Suppressor macrophage (primary cell): ENCODE measurements at places on chromosomes 4 and X.

GRCh38 chr4:176011529-176011928, 54.1 kb upstream of the WDR17 start:
- DNase-seq: no peak

DNA sequence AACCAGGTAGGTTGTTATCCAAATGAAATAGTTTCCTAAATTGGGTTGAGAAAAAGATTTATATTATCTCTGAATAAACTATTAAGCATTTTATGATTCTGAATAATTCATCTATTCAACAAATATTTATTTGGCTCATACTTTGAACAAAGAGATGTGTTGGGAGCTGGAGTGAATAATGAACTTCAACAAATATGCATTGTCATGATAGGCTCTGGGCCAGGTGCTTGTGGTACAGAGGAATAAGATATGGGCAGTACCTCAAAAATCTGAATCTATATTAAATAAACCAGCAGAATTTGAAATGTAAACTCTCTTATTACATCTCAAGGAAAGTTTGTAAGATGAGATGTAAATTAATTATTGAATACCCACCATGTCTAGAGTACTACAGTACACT, 75.7 kb upstream of the DCLK2 start:
- no peak for DNase-seq

DNA sequence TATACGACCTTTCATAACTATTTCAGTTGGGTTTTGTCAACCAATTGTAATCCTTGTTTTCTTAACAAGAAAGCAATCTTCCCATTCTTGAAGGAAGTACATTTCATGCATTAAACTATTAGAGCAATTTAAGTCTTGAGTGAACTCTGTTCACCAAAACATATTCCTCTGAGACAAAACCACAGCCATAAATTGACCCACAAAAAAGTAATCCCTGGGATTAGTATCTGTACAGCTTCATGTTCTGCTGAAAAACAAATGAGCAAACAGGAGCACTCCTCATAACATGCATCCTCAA, 207.0 kb upstream of the PDE5A start:
- DNase-seq: no peak

GRCh38 chr4:40769266-40769665, 19.5 kb downstream of the NSUN7 start:
- DNase-seq: no peak

DNA sequence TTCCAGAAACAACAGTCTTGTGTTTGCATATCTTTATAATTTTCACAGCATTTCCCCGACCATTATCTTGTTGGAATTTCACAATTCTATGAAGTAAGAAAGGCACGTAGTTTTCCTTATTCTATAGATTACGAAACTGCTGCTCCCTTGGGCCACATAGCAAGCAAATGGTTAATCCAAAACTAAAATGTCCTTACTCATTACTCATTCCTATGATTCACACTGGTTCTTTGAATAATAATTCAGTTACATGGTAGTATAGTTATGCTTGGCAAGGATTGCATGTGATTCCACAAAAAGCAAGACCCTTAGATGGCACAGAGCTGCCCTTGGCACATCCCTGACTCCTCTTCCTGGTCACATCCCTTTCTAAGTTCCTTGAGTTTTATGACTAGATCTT, 51.2 kb downstream of the OR13H1 start:
- DNase-seq: no peak

DNA sequence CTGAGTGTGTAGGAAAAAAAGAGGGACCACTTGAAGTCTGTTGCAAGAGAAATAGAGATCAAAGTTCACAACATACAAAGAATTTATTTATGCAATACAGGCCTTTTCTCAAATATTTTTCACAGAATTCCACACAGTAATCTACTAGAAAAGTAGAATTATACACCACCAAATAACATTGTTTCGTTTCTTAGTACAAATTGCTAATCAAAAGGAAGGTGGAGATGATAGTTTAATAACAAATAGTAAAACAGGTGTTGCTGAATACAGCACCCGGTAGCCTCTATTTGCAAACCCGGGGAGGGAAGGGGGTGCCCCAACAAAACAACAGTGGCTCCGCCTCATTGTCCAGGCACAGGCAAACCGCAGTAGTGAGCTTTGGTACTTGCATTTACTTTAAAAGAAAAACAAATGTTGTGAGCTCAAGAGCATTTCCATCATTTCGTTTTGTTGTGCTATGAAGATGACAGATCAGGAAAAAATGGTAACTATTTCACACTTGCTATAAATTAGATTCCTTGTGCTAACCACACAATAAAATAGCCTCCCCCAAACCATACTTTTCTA, 186.4 kb downstream of the DCLK2 start:
- DNase-seq: no peak

GRCh38 chr4:177403746-177404145, 38.5 kb downstream of the AGA start:
- no peak for DNase-seq

GRCh38 chrX:129760155-129760554, 19.6 kb upstream of the SASH3 start:
- no peak for DNase-seq

DNA sequence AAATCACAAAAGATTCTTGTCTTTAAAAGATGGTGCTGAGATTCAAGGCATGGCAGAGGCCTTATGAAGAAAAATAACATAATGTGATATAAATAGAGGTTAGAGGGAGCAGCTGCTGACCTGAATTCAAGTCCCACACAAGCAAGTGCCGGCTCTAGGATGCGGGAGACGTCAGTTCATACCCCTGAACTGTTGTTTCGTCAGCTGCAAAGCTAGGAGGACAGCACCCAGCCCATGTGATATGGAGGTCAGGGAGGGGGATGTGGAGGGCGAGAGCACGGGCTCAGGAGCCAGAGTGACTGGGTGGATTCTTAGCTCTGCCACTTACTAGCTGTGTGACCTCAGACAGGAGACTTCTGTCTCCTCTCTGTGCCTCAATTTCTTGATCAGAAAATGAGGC, 77.9 kb downstream of the JAKMIP1 start:
- DNase-seq: no peak

- peak; percentile 3 for DNase-seq
Measured at GRCh38 chr4:159273141-159273438, 170.2 kb downstream of the RAPGEF2 start.

DNA sequence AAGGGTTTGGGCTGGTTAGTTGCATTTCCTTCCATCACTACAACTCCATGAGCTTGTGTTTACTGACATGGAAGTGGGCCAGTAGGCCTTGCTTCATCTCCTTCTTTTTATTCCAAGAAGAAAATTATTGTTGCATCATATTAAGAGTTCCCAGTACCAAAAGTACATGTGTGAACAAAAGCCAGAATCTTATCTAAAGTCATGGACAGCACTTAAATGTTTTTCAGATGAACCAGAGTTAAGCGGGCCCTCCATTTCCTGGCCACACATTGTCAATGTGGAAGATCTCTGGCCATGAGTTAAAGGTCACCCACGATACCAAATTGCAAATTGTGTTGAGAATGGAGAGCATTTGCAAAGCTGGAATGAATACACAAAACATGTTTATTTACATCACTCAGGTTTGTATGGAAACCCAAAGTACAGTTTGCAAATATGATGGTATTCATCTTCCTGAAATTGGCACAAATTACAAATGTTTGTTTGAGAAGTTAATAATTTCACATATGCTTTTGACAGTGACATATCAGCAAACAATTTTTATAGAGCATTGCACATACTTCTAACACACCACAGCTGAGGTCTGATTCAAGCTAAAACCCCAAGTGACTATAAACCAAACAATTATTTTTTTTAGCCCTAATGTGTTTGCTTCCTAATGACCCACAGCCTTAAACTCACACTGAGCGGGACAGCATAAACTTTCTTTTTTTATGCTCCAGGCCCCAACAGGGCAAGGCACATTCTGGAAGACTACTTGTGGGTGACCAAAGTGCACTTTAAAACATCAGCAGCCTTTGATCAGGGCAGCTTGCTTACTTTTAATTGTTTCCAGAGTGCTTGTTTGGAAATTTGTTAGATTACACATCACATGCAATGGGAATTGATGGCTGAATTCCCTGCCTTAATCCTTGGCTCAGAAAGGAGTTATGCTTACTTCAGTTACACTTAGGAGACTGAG, 502.9 kb upstream of the SLIT2 start:
- no peak for DNase-seq

- DNase-seq: no peak
Measured at GRCh38 chrX:115571712-115572111, 10.7 kb downstream of the PLS3 start.

GRCh38 chr4:184959309-184959708, 59.0 kb upstream of the HELT start:
- DNase-seq: peak; percentile 37

DNA sequence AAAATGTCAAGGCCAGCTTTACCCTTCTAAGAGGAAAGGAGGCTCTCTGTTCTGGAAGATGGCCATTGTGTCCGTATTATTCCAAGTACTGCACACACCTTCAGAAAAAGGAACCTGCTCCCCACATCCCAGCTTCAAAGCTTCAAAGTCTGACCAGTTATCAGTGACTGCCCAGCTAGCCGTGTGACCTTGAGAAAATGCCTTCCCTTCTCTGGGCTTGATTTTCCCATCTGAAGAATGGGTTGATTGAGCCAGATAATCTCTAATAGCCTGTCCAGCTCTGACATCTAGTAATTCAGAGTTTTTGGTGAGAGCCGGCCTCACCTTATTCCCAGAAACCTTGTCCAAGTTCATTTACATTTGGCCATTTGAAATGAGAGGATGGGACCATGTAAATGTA, 3.0 kb downstream of the LONRF3 start:
- DNase-seq: no peak

- DNase-seq: no peak
Measured at GRCh38 chr4:183599284-183599683, 59.7 kb downstream of the RWDD4 start.

DNA sequence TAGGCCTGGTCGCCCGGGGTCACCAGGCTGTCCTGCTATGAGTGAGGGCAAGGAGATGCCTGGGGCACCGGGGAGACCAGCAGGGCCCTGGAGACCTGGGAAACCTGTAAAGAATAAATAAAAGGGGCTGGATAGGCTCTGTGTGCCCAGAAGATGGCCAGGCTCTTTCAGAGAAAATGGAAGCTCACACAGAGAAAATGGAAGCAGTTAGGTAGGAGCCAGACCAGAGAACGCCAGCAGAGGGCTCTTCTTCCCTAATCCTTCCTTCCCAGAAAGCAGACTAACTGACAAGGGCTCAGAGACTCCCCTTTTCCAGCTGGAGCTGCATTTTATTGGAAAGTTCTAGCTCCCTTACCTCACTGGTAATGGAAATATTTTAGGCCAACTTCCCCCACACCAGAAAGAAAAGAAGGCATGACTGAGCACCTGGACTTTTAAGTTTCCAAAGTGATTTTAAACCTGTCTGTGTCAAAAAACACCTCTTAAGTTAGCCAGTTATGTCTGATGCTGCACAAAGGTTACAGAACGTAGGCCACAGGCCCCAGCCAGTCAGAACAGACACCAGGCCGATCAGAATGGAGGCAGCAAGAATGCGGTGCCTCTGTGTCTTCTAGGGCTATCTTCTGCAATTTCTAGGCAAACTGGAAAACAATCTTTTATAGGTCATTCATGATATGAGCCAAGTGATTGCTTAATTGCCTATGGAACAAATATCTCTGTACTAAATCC, 74.0 kb downstream of the ATG4A start:
- no peak for DNase-seq

DNA sequence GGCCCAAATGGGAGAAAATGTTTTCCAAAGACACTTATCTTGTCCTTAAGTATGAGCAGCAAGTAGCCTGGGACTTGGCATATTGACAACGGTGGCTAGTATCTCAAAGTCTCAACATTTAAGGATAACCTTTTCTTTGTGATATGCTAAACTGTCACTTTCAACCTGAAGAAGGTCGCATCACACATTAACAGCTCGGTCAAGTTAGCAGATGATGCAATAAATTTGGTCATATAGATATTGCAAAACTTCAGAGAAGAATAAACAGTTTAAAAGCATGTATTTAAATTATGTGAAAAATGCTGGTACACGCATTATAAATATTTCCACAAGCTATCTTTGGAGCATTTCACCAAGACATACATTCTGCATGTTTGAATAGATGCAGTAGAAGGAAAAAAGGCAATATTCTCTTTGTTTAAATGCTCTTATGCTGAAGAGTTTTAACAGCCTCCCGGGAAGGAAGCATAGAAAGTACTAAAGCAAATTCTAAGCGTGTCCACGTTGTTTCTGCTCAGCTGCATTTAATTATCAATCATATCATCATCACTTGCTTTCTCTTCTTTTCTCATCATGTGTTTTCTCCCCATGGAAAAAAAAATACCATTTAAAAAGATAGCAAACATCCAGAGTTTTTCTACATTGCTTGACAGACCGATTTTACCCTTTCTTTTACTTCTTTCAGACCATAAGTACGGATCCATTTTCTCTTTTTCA, 24.2 kb downstream of the ARHGAP6 start:
- DNase-seq: no peak

DNA sequence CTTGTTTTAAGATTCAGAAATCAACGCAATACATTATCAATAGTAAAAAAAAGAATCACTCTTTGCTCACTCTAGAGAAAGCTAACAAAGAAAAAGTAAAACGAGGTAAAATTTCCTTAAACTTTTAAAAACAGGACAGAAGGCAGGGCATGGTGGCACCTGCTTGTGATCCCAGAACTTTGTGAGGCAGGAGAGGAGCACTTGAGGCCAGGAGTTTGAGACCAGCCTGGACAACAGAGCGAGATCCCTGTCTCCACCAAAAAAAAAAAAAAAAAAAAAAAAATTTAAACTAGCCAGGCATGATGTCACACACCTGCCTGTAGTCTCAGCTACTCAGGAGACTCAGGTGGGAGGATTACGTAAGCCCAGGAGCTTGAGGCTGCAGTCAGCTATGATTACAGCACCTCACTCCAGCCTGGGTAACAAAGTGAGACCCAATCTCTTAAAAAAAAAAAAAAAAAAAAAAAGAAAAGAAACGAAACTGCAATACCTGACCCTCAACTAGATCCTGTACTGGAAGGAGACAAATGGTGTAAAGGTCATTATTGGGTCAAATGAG, 3.5 kb downstream of the CCNI start:
- DNase-seq: no peak

DNA sequence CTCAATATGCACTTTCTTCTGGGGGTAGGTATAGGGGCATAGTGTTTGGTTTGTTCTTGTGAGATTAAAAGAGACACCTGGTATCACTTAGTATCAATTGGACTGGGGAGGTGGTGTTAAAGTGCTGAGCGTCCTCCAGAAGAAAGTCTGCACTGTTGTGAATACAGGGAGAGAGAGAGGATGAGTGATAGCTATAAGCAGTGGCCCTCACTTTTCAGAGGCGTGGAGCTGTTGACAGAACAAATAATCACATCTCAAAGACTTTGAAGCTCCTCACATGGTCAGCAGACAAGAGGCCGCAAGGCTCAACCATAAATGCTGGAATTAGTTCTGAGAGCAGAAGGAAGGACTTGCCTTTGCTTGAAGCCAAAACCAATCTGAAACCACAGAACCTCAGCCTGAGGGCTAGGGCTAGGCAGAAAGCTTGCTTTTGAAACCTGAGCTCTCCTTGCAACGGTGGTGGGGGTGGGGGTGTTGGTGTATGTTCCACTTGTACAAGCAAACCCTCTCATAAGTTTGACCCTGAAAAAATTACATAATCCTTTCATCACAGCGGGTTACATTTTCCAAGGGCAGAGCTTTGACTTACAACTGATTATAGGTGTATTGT, 123.2 kb upstream of the SCML1 start:
- no peak for DNase-seq
